Natural killer cell (primary cell): ENCODE measurements at places on chromosomes 12 and 14. TPM values are rescaled to one million over a fixed set of nuclear protein-coding genes. Genes with fewer than 3 reads are reported as not detected.

Gene CPNE6
- total RNA-seq: not detected

DNA sequence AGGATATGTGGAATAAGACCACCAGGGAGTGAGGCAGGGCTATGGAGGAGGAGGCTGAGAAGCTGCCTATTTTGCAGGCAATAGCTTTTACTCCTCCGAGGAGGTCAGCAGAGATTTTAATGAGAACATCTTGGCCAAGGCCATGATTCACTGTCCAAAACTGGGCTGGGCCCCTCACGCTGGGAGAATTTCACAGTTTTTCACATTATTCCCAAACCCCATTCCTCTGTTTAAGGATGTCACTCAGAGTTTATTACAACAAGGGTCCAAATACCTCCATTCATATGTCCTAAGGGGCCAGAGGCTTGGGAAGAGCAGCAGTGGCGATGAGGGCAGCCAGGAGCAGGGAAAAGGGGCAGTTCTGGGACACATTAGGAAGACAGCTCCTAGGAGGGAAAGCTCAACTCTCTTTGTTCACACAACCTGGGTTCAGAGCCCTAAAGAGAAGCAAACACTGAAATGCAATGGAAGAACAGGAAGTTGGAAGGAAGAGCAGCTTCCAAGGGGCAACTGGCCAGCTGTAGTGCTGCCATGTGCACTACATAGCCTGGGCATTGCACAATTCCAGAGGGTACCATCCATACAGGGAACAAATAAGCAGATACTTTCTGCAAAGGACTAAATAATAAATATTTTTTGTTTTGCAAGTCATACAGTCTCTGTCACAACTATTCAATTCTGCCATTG is 283.2 kb downstream of the NUAK1 start:
- no peak for DNase-seq
- H3K27me3 ChIP-seq: no peaks in the 10 kb centered on the region

- no peak overlapping the region for H3K27ac ChIP-seq
- DNase-seq: no peak
- no peak overlapping the region for H3K4me3 ChIP-seq
- H3K4me1 ChIP-seq: peaks cover 26% of the 10 kb centered on the region
These were observed 3.8 kb downstream of the PTPN11 start for GRCh38 chr12:112422531-112422930.

Gene OR4N5
- total RNA-seq: not detected

DNA sequence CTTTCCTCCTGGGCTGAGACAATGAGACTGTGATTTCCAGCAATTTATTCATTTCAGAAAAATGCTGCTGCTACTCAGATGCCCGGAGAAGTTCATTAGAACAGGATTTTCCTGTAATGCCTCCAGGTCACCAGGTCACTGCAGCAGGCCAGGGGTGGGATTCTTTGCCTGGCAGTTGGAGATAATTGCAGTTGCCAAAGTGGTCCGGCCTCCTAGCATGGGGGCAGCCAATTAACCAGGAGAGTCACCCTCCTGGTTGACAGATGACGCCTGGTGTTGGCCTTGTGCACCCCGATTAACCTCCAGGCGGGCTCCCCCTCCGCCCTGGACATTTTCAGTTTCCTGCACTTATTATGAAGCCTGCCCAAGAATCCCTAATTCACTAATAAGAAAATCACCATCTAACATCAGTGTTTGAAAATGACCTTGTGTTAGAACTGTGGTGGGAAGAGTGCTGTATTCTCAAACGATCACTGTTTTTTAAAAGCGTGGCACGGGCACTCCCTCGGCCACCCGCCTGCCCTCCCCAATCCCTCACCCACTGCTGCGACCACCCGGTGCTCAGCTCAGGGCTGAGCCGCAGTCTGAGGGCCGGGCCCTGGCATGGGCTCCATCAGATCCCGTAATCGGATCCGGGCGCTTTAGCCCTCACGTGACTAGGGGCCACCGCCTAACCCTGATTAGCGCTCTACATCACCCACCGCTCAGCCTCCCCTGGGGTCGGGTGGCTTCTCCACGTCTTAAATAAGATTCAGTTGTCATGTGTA is 12.9 kb downstream of the RIMBP2 start:
- no peaks in the 10 kb centered on the region for H3K36me3 ChIP-seq
- no peak for DNase-seq
- no peaks in the 10 kb centered on the region for H3K27me3 ChIP-seq
- H3K27ac ChIP-seq: no peak overlapping the region

DNA sequence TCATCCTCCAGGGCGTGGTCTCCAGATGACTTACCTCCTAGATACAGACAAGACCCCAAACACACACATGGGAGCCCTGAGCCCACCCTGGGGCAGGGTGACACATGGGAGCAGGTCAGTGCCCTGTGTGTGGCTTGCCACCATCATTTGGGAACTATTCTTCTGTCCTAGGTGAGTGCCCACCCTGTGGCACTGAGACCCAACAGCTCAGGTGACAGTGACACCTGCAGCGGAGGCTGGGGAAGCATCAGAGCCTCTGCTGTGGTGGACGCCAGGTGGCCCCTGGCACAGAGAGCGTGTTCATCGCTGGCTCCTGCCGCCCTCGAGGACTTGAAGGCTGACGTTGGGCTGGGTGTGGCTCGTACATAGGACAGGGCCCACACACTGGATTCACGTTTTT is 23.0 kb downstream of the SFSWAP start:
- peaks cover 66% of the 10 kb centered on the region for H3K36me3 ChIP-seq
- no peak overlapping the region for H3K27ac ChIP-seq
- H3K27me3 ChIP-seq: no peaks in the 10 kb centered on the region

GRCh38 chr12:47134005-47134404 is 54.2 kb upstream of the AMIGO2 start:
- DNase-seq: no peak
- H3K27me3 ChIP-seq: no peaks in the 10 kb centered on the region
- H3K4me3 ChIP-seq: no peak overlapping the region
- H3K27ac ChIP-seq: no peak overlapping the region
